ENCODE measurements at places on chromosomes 7 and 10.
A peak's percentile ranks its signal among the peaks of the same experiment; 100 is the strongest.

DNA sequence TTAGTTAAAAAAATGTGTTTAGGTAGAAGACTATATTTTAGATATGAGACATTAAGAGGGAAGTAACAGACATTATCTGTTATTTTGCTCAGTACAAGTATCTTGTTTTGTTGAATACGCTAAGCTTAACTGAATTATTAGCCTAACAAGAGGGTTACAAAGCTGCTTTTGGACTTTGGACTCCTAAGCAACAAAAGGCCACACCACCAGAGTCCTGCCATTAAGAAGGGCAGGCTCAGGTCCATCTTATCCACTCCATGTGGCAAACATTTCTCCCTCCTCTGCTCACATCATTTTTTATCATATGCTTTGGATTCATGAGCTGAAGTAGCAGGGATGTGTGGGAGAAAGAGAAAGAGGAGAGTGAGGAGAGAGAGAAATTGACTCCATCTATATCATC is 33.5 kb downstream of the OSBPL3 start:
- DNase-seq = no peak

DNA sequence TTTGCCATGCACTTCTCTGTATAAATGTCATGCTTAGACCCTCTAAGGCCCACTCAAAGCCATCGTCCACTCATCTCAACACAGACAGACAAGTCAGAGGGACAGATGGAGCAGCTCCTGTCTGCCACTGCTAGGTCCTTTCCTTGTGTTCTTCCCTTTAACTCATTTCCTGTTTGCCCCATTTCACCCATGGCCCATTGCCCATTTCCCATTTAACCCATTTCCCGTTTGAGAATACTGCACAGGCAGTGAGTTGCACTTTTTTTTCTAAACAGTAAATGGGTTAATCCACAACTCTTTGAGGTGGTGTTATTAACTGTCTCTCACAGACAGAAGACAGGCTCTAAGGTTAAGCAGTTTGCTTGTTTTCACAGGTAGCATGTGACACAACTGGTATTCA is 179.3 kb downstream of the NPSR1 start:
- no peak for DNase-seq

DNA sequence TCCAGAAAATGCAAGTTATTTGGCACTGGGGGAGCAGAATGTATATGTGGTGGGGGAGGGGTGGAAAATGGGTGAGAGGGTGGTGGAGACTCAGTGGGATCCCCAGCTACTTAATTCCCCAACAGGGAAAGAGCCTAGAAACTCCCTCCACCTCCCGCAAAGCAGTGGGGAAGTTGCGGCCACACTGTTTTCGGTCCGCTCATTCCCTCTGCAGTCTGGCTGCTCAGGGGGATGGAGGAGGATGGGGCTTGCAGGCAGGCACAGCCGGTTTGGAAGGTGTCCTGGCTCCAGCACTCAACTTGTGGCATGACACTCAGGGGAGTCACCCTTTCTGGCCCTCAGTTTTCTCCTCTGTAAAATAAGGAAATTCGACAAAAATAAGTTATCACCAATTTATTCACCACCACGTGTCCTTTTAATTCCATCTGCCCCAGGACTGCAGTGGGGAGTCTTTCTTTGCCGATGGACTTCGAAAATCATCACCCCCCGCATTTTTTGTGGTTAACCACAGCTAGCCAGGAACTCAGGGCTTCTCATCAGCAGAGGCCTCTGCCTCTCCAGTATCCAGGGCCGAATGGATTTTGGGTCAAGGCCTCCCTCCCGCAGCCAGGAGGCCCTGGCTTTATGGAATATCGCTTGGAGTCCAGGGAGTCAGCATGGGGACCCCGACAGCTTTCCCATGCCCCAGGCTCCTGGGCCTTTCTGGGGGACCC is 1.6 kb upstream of the HTRA1 start:
- DNase-seq = peak; percentile 79

DNA sequence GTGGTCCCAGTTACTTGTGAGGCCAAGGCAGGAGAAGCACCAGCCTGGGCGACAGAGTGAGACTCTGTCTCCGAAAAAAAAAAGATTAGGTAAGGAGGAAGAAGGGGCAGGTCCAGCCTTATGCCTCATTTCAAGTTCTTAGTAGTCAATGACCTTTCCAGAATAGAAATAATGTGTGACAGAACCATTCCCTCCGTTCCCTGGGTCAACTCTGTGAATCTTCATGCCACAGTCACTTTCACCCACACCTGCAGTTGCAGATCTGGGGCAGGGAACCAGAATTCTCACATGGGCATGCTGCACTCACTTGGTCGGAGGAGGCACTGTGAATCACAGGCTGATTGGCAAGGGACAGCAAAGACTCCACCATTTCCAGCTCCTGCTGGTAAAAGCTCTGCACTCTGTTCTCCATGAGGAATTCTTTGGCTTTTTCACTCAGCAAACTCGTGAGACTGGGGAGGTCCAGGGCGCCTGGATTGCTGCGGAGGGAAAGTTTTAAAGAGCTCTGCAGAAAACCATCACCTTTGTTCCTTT is 20.7 kb downstream of the STN1 start:
- DNase-seq = peak; percentile 24

- no peak for DNase-seq
Observed at GRCh38 chr7:31123726-31124125, 71.6 kb downstream of the ADCYAP1R1 start.

DNA sequence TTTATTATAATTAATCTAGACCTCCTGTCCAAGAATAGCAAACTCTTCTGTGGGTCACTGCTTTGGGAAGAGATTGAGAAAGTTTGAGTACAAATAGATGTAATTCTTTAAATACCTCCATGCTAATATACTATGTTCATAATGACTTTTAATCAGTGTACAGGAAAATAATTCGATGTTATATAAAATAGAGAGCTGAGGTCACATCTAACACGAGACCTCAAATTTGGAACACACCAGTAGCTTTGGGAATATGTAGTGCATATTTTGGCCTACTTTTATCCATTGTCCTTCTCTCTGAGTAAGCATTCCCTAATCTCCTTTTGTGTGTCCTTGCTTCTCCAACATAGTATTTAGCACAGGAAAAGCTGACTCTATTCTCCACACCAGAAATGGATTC is 27.3 kb upstream of the CABCOCO1 start:
- DNase-seq = no peak

GRCh38 chr10:5833814-5834213 is 20.6 kb upstream of the GDI2 start:
- DNase-seq = no peak

DNA sequence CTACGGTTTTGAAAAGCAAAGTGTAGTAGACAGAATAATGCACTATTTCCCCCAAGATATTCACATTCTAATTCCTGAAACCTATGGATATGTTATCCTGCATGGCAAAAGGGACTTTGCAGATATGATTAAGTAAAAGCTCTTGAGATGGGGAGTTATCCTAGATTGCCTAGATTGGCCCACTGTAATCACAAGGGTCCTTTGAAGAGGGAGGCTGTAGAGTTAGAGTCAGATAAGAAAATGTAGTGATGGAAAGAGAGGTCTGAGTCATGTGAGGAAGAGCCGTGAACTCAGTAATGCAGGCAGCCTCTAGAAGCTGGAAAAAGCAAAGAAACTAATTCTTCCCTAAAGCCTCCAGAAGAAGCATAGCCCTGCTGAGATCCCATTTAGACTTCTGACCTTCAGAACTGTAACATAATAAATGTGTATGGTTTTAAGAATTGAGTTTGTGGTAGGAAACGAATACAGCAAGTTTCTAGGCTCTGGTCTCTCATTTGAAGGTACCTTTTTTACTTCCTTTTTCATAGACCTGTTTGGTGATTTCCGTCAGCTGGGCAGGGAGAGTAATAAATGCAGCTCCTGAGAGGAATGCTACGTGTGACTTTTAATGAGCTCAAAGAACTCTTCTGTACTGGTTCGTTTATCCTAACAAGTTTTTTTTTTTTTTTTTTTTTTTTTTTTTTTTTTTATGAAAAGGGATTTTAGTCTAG is 41.9 kb upstream of the NXPH1 start:
- DNase-seq = no peak

- no peak for DNase-seq
Observed at GRCh38 chr7:25353196-25353595, 124.9 kb upstream of the NPVF start.

GRCh38 chr10:19606968-19607367 is 209.3 kb upstream of the PLXDC2 start:
- no peak for DNase-seq

GRCh38 chr10:14050598-14050997 is 280.1 kb downstream of the FRMD4A start:
- DNase-seq = no peak

- no peak for DNase-seq
Observed at GRCh38 chr7:156585025-156585648, 55.4 kb upstream of the RNF32 start.

DNA sequence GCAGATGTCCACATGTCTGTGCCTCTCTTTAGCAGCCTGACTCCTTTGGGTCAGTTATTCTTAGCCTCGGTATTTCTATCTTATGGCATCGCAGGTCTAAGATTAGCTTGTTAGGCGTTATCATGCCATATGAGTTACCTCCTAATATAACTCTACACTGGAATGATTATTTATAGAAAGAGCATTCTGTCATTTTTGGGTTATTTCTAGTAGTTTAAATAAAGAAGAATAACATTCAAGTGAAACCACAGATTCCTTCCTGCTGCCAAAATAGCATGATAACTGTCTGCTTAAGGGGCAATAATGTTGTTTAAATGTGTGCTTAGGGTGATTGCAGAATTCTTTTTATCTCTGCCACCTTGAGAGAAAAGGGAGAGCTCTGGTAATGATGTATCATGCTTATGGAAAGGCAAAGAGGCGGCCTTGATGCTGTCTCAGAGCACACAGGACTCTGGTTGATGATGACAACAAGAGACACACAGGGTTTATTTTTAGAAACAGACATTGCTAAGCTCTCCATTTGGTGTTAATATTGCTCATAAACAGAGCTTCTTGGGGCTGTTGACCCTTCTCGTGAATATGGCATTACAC is 10.4 kb downstream of the HDAC9 start:
- DNase-seq = peak; percentile 60

DNA sequence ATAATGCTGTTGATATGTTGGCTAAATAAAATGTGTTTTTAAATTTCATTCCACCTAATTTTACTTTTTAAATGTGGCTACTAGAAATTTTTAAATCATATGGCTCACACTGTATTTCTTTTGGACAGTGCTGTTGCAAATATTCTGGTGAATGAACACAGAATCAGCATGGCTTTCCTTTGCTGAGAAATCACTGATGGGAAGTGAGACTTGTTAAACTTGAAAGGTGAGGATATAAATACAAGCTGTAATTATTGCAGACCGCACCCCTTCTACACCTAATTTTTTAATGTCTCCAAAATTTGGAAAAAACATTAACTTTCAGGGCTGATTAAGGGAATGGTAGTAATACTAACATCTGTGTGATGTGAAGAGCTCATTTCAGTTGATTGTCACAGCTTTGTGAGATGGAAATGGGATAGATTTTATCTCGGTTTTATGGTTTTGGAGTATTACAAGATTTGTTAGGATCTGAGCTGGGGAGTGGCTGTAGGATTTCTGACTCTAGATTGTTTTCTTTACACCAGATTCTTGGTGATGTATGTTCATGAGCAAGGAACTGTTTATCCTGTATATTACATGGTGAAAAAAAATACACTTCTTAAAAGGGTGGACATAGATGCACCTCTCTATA is 1.3 kb downstream of the MIOS start:
- no peak for DNase-seq

DNA sequence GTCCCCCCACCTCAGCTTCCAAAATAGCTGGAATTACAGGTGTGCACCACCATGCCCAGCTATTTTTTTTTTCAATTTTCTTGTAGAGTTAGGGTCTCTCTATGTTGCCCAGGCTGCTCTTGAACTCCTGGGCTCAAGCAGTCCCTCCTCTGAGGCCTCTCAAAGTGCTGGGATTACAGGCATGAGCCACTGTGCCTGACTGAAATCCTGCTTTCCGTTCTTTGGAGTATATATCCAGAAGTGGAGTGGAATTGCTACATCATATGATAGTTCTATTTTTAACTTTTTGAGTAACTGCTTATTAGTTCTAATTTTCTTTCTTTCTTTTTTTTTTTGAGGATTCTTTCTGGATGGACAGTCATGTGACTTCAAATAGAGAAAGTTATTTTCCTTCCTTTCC is 62.9 kb upstream of the ZMIZ2 start:
- DNase-seq = no peak

- peak; percentile 59 for DNase-seq
Observed at GRCh38 chr10:27714349-27714748, 31.3 kb downstream of the MKX start.

DNA sequence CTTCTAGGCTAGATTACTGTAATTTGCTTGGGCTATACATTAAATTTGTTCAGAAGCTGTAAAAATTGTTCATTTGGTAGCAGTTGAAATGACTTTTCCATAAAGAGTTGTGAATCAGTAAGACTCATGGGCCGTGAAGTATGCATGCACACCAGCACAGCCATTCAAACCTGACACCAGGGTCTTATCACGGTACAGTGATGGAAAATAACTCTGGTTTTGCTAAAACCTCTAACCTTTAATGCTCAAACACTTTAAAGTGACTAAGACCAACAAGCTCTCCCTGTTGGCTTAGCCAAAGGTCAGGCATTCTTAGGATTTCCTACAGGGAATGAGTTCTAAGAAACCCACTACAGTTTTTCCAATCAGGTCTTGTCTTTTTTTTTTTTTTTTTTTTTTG is 11.5 kb downstream of the ARL3 start:
- no peak for DNase-seq

GRCh38 chr7:15989194-15989593 is 302.7 kb upstream of the MEOX2 start:
- no peak for DNase-seq

Data from AG10803 (cell line).